H54 (cell line): ENCODE measurements at places on chromosomes 2 and 18.

DNA sequence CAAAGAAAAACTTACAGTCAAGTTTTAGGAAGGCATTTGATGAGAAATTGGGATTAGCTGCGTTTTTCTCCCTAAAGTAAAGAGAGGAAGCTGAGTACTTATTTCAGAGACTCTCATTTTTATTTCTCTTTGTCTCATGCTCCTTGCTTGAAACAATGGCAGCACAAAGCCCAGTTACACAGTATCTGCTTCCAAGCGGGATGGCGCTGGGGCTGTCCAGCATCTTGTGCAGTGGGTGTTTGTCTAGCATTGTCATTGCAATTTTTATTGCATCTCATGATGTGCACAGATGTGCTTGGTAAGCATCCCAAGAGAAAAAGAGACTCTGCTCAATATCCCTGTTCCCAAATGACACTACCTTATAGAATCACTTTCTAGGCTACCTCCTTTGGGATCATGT lies 102.8 kb upstream of the ZNF521 start:
- no peak for DNase-seq

GRCh38 chr2:215431290-215431689 lies 4.6 kb downstream of the FN1 start:
- no peak for DNase-seq

DNA sequence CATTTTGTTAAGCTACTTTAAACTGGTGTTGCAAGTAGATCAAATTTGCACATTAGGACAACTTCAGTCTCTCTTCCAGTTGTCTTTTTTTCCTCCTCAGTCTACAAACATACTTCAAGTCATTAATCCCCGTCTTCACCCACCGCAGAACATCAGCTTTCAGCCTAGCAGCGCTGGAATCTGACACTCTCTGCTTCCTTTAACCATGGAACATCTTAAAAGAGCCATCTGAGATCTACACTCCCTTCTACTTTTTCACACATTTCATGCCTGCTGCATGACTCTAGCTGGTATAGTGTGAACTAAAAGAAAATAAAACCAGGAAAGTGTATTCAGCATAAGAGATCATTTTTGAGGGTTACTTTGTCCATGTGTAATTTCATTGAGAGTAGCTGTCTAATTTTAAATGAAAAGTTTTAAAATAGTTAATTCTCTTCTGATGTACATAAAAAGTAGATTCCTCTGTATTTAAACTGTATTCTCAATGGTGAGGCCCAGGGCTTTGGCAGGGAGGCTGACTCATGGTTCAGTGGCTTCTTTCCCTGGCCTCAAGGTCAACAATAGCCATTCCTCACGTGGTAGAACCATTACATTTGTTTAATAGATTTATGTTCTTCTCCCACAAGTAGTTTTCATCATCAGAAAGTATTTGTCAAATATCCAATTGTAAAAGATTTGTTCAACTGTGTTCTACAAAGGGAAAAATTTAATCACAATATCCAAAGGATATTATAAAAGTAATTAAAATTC lies 16.5 kb downstream of the SGPP2 start:
- DNase-seq, result peak; percentile 28

DNA sequence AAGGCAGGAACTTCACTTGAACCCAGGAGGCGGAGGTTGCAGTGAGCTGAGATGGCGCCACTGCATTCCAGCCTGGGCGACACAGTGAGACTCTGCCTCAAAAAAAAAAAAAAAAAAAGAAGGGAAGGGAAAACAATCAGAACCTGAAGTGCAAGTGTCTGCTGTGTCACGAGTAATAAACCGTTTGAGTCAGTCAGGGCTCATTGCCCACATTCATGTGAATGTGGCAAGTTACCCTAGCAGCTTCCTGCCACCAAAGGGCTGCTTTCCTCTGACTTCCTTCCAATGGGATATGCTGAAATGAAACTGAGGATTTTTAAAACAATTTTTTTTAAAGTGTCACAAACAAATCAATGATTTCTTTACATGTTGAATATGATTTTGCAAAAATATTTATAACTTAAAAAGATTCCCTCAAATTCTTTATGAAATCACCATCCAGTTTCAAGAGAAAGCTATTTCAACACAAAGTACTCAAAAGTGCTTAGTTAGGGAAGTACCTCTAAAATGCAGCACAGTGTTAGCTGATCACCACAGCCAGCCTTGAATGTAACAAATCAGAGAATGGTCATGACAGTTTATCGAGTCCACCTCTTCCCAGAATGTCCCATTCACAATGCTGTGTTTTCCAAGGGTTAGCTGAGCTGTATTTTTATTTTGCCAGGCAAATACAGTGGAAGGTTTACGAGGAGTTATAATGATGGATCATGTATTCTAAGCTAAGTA lies 36.4 kb downstream of the WDSUB1 start:
- peak; percentile 52 for DNase-seq

GRCh38 chr18:78580835-78581339 lies 398.7 kb upstream of the SALL3 start:
- no peak for DNase-seq

DNA sequence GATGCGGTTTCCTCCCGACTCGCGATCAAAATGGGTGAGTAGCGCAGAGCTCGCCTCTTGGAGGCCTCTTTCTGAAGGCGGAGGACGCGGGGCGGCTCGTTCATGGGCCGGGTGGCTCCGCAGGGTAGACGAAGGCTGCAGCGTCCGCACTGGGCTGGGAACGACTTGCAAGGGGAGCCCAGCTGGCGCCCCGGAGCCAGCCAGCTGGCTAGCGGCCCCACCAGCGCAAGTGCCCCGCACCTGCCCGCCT lies 328 bp upstream of the PASK start:
- DNase-seq, result no peak

DNA sequence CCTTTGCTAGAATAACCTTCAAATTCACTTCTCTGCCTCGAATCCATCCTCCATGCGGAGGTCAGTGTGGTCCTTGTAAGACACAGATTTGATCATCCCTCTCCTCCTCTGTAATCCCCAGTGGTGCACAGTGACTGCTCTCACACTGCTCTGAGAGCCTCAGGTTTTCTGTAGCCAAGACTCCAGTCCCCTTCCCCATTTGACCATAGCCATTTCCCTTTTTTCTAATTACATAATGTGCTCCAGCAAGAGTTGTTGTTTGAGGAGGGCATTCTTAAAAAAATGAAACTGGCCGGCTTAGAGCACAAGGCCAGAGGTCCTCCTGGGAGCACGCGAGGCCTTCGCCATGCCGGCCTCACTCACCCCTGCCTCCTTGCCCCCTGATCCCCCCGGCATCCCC lies 34.7 kb upstream of the LPIN1 start:
- no peak for DNase-seq

GRCh38 chr18:52341608-52342381 lies 1.8 kb downstream of the DCC start:
- DNase-seq, result no peak

- no peak for DNase-seq
Measured at GRCh38 chr2:120469426-120469825, 123.5 kb downstream of the INHBB start.

- DNase-seq, result no peak
Measured at GRCh38 chr18:44958455-44958854, 277.8 kb downstream of the SETBP1 start.

GRCh38 chr2:171688129-171688465 lies 828 bp downstream of the DYNC1I2 start:
- DNase-seq, result no peak

DNA sequence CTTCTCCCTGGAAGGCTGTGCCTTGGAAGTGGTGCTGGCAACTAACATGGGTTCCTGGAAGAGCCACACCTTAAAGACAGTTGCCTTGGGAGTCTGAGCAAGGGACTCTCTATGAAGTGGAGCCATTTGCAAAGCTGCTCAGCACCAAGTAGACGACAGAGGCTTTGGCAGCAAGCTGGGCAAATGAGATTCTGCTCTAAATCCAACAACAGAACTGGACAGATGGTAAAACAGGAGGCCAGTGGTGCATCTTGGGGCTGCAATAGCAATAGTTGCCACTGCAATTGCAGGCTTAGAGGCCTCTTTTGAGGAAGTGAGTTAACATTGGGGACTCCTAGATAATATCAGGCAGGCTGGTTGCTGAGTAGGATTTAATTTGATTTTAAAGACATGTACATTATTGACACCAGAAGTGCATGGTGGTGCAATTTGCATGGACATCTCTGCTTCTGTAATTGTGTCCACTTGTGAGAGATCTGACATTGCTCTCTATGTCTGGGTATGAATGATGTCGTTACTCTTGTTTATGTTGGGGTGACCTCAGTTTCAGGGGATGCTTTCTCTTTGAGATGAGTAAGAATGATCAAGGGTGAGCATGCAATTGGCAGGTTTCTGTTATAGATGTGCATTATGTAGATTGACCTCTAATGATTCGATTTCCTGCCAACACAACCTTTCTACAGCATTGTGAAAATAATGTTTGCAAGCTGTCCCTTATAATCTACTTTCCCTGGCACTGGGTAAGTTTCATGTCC lies 568.3 kb upstream of the MEX3C start:
- no peak for DNase-seq

DNA sequence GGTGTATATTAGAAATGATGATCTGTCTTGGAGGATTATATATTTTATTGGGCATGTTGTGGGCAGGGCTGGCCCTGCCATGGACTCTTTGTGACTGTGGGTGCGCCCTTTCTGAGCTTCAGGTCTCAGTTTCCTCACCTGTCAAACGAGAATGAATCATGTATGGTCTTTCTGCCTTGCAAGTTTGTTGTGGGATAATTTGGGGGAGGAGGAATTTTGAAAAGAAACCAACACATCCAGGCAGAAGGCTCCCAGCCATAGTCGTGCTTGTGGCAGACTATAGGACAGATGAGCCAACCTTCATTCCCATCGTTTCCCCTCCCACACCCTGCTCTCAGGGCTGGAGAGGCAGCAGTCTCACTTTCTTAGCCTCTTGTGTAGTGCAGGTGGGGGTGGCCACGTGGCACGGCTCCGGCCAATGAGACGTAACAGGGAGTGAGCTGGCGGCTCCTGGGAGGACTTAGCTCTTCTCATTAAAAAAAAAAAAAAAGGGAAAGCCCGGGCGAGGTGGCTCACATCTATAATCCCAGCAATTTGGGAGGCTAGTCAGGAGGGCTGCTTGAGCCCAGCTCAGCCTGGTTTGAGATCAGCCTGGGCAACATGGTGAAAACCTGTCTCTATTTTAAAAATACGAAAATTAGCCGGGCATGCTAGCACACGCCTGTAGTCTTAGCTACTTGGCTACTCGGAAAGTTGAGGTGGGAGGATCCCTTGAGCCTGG lies 63.1 kb downstream of the RHOB start:
- DNase-seq, result peak; percentile 70

GRCh38 chr18:79635427-79635726 lies 44.2 kb upstream of the CTDP1 start:
- no peak for DNase-seq

GRCh38 chr2:54226260-54226659 lies 29.8 kb downstream of the TSPYL6 start:
- DNase-seq, result no peak

- DNase-seq, result peak; percentile 91
Measured at GRCh38 chr2:231387904-231388724, 7.4 kb upstream of the B3GNT7 start.

DNA sequence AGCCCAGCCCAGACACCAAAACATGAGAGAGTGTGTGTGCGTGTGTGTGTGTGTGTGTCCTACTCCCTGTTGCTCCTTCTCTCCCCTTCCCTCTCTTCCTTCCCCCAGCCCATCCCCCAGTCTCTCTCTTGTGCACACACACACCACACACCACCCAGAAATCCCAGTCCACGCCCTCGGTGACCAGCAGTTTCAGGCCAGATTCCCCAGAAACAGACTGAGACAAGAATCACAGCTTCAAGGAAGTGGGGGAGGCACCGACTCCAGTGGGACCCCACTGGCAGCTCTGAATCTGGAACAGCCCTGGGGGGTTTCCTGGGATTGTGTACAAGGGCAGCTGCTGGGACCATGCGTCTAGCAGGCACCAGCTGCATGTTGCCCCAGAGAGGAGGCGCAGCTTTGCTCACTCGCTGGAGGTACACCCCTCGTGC lies 113.5 kb downstream of the NDUFA10 start:
- no peak for DNase-seq

GRCh38 chr2:166841679-166842078 lies 46.6 kb upstream of the XIRP2 start:
- DNase-seq, result no peak

DNA sequence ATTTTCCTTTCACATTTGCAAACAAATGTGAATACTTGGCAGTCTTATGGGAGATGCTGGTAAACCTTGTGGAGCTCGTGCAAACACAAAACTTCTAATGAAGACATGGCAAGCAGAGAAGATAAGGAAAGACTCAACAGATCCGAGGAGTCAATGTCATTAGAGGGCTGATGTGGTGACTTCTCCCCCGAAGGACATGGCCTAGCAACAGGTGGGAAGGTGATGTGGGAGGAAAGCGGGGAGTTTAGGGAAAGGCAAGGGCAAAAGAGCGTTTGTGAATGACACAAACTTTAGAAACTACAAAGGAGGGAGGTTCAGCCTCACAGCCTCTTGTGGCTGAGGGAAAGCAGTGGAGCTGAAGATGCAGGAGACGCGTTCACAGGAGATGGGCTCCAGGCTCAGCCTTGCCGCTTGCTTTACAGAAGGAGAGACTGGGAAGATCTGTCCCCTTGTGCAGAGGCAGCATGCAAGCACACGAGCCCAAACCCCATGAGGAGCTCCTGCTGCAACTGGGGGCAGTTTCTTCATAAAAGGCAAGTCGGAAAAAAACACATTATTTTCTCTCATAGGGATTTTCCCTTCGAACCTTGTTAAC lies 86.6 kb downstream of the SOWAHC start:
- DNase-seq, result no peak

GRCh38 chr2:72925328-72925943 lies 8.1 kb downstream of the EMX1 start:
- DNase-seq, result no peak

DNA sequence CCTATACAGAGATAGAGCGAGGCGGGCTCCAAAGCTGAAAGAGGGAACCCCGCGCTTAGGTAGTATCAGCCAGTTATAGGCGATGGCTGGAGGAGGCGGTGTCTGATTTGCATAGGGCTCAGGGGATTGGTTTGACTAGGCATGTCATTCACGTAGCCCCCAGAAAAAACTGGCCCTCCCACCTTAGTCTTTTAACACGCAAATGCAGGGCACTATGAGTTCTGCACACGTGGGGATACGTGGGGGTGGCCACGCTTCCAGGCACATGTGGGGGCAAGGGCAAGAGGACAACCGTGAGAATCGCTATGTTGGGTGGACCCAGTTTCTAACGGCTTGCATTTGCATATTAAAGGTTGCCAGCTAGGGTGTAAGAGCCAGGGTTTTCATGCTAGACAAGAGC lies 56.7 kb upstream of the MSTN start:
- peak; percentile 28 for DNase-seq

DNA sequence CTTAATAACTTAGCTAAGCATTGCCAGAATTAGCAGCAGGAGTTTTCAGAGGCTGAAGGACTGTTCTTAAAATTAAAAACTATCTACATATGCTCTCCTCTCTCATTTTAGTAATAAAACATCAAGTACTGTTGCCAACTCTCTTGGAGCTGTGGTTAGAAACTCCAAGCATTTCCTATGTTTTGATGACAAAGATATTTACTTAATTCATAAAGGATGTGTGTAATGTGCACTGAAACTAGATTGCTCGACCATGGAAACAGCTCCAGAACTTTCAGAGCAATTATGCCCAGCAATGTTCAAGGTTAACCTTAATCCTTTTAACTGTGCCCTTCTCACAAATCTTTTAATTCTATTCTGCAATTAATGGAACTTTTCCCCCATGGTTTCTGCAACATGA lies 8.4 kb downstream of the GRP start:
- no peak for DNase-seq
